ENCODE measurements at places on chromosomes 4 and X.

- DNase-seq = no peak
These were observed 16.5 kb upstream of the PIM2 start for GRCh38 chrX:48935301-48935670.

- no peak for DNase-seq
These were observed 59.3 kb downstream of the JADE1 start for GRCh38 chr4:128868758-128869157.

GRCh38 chr4:8840006-8840793 is 31.4 kb downstream of the HMX1 start:
- DNase-seq = no peak

DNA sequence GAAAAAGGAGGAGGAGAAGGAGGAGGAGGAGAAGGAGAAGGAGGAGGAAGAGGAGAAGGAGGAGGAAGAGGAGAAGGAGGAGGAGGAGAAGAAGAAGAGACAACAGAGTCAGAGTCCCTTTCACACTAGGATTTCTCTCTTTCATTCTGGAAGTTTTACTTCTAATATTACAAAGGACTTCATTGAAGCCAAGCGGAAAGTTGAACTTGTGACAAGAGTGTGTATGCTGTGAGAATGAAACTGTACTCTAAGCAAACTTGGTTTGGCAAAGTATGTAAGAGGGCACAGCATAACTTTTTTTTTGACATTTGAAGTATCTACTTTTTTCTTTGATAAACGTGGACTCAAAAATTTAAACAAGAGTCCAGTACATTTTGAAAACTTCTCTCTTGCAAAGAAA is 48.0 kb downstream of the CXCL8 start:
- no peak for DNase-seq

DNA sequence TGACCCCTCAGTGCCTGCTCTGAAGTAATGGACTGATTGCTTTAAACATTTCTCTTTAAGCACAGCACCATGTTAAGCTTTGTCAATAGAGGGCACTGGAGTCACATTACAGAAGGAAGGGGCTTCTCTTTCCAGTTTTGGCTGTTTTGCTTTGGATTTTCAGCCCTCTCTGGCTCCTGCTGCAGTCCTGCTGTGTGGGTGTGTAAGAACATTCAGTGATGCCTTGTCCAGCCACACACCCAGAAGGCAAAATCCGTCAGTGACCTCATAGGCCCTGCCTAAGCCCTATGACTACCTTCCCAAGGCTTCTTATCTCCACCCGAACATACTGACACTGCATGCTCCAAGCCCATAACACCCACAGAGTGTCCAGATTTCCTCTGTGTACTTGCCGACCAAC is 215.3 kb upstream of the CTSO start:
- DNase-seq = no peak

DNA sequence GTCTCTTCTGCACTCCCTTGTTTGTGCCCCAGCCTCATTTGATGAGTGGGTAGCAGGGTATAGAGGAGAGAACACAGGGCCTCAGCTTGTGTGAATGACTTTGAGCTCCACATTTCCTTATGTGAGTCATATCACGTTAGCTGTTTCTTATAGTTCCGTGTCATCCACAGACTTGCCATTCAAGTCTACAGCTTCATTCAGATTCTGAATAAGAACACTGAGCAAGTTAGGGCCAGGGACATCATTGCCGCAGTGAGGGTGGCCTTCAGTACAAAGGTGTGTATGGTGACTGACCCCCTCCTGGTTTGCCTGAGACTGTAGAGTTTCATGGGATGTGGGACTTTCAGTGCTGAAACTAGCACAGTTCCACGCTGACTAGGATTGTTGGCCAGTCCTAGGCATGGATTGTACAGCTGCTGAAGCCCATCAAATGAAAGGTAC is 23.6 kb downstream of the KLF3 start:
- DNase-seq = no peak

- no peak for DNase-seq
These were observed 611.2 kb downstream of the RPA4 start for GRCh38 chrX:97494756-97495372.

DNA sequence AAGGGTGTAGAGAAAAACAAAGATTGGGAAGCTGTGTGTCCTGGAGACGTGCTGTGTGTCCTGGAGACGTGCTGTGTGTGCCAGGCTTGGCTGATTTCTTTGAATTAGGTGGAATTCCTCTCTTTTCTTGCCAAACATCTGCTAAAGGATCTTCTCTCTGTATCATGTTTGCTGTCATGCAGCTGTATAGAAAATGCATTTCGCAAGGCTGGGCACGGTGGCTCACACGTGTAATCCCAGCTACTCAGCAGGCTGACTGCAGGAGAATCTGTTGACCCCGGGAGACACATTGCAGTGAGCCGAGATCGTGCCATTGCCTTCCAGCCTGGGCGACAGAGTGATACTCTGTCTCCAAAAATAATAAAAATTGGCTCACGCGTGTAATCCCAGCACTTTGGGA is 187.0 kb downstream of the CRLF2 start:
- DNase-seq = no peak

- no peak for DNase-seq
These were observed 91.3 kb downstream of the MOSPD2 start for GRCh38 chrX:14964500-14964899.

DNA sequence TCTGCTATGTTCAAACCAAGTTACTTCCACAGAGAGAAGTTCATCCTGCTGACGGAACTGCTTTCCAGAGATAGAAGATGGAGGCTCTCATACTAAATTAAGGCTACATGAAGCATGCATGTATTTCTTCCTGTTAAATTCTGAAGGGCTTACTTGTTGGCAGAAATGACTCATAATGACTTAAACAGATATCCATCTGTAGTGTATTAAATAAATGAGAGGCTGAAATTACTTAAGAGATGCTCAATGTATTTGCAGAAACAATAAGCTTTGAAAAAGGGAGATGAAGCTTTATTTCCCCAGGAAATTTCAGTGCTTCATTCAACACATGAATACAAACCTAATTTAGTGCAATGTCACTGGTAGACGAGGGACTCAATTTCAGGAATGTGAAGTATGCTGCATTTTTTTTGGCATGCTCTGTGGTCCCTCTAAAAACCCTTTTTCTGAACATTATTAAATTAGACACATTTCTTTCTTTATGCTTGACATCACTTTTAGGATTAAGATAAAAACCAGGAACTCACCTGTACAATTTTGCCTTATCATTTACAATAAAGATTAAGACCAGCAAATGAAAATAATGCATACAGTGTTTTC is 759.1 kb upstream of the POU3F4 start:
- DNase-seq = no peak

- no peak for DNase-seq
These were observed 16.2 kb upstream of the WDR19 start for GRCh38 chr4:39166177-39166576.

GRCh38 chr4:57042711-57043169 is 64.0 kb downstream of the POLR2B start:
- DNase-seq = no peak

GRCh38 chrX:38304010-38304409 is 23.3 kb downstream of the RPGR start:
- no peak for DNase-seq

DNA sequence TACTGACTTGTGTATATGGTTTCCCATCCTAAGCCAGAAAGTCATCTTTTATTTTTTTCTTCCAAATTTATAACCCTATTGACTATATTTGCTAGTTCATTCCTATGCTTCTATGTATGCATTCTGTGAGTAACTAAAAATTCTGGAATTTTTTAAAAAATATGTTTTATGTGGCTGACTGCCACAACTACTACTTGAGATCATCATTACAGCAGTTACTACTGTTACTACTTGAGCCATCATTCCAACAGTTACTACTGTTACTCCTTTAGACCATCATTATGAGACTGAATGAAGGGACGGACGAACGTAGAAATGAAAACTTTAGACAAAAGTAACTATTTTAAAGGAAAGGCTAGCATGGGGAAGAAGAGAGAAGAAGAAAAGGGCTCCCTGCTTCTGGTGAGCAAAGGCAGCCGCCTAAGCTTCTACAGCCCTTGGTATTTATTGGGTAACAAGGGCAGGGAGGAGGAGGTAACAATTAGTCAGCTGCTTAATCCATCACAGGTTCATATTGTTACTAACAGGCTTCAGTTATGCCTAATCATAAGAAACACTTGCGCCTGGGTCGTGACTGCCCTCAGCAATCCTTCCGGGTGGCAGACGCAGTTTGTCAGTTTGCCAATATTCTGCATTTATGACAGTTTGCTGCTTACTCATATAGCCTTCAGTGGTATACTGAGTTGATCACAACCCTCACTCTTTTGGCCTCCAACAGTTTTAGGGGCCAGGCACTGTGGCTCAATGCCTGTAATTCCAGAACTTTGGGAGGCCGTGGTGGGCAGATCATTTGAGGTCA is 80.4 kb downstream of the PDLIM5 start:
- DNase-seq = no peak

All from stimulated activated CD4-positive, alpha-beta T cell treated with anti-CD3 and anti-CD28 coated beads, Interleukin-1b, Interleukin-23, amount 100 ng/mL, for 4 hours (primary cell).